AG08396 (cell line): ENCODE measurements at places on chromosomes 16 and 17.

- DNase-seq, result peak; percentile 72
These were observed 786 bp upstream of the CACNA1G start for GRCh38 chr17:50559674-50560184.

DNA sequence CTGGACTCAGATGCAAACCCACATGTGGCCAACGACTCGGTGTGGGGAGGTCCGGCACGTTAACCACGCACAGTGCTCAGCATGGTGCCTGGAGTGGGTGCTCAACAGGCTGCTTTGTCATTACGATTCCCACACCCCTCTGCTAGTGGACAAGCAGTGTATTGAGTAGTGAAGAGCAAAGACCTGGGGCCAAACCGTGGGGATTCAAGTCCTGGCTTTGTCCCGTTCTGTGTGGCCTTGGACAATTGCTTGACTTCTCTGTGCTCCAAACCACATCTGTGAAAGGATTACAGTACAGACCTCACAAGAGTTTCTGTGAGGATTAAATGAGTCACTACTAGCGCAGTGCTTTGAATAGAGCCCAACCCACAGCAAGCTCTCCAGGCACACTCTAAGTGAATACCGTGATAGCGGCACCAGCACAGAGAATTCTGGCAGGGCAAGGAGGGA is 33.8 kb downstream of the TRPV2 start:
- DNase-seq, result no peak

- no peak for DNase-seq
These were observed 6.4 kb downstream of the TP53I13 start for GRCh38 chr17:29574732-29575510.

DNA sequence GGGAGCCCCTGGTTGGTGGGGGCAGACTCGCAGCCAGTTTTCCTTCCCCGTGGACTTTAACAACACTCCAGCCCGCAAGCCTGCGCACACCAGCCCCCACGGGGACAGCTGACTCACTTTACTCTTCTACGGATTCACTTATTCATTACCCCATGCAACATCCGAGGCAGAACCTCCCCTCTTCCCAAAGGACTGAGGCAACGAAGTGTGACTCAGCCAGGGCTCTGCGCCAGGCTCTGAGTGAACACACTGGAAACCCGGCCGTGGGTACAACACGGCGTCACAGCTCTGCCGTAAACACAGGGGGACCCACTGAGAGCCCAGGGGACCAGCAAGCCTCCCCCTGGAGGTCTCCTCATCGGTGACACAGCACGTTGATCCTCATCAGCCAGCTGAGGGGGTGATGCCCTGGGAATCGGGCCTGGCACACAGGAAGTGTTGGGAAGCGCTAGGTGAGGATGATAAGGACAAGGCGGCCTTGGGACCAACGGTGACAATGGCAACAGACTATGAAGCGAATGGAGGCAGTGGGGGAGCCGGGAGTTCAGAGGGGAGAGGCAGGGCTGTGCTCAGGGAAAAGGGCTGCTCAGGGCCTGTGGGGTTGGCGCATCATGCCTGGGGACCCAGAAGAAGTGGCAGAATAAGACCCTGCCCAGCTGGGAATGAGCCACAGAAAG is 14.6 kb downstream of the COTL1 start:
- peak; percentile 91 for DNase-seq

DNA sequence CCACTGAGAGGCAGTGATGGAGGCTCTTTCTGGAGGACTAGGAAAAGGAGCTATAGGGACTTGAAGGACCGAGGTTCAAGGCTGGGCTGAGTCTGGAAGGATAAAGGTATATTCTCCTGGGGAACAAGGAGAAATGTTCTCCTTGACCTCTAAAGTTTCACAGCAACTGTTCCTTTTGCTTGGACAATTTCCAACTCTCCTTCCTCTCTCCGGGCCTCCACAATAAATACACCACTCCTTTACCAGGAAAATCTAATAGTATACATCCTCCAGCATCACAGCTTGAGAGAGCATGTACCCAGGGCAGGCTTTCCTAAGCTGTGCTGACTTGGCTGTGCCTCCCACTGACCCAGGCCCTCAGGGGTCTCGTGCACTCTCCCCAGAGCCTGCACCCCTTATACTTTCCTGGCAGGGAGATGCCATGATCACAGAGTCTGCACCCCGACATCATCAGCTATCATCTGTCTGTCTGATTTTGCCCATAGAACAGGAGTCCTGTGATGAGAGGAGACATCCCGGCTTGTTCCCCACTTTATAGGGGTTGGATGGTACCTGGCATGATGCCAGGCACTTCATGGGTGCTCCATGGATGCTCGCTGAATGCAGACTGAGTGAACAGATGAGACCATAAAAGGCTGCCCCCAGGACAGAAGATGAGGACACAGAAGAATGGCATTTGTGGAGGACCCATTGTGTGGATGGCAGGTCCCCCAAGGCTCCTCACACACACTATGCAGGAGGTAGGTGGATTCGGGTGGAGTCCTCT is 582.6 kb upstream of the CDH5 start:
- no peak for DNase-seq

DNA sequence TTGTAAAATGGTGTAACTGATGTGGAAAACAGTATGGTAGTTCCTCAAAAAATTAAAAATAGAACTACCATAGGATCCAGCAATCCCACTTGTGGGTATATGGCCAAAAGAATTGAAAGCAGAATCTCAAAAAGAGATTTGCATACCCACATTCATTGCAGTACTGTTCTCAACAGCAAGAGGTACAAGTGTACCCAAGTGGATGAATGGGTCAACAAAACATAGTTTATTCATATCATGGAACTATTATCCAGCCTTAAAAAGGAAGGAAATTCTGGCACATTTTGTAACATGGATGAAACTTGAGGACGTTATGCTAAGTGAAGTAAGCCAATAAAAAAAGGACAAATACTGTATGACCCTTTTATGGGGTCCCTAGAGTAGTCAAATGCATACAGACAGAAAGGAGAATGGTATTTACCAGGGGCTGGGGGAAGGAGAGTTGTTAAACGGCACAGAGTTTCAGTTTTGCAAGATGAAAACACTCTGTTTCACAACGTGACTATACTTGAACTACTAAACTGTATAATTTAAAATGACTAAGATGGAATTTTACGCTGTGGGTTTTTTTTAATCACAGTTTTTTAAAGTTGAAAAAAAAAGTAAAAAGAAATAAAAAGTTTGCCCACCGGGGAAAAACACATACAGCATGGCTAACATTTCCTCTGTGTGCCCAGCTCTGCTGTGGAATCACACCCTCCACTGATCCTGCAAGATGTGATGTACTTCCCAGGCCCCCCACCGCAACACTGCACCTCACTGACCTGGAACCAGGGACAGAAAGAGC is 6.1 kb downstream of the TVP23A start:
- DNase-seq, result no peak

- DNase-seq, result peak; percentile 29
These were observed 13.4 kb downstream of the TBX2 start for GRCh38 chr17:61412860-61413660.

DNA sequence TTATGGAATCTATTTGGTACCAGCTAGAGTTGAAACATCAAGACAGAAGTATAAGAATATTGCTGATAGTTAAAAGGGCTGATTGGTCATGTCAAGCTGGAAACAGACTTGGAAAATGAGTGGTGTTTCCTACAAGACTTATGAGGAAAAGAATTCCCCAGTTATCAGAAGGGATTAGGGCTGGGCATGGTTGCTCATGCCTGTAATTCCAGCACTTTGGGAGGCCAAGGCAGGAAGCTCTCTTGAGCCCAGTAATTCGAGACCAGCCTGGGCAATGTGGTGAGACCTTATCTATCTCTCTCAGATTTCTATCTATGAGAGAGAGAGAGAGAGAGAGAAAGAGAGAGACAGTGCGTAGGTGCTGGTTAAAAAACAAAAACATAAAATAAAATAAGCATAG is 139.5 kb upstream of the PMFBP1 start:
- DNase-seq, result no peak

- DNase-seq, result no peak
These were observed 380.4 kb upstream of the CCL2 start for GRCh38 chr17:33874617-33875060.

DNA sequence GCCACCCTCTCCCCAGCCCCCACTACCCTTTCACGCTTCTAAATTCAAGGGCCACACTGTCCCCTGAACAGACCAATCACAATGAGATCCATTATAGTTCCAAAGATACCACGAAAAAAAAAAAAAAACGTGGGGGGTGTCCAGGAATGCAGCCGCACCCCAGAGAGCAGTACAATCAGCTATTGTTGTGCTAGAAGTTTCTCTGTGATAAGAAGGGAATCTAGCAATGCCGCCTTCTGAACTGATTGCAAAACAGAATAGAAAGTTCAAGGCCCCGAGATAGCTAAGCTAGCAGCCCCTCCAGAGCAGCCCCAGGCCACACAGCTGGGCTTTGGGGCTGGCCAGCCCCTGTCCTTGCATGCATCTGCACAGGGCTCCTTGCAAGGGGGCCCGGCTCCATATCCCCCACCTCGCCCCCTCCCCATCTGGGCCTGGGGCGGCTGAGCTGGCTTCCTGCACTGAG is 86.9 kb upstream of the CBX4 start:
- no peak for DNase-seq

DNA sequence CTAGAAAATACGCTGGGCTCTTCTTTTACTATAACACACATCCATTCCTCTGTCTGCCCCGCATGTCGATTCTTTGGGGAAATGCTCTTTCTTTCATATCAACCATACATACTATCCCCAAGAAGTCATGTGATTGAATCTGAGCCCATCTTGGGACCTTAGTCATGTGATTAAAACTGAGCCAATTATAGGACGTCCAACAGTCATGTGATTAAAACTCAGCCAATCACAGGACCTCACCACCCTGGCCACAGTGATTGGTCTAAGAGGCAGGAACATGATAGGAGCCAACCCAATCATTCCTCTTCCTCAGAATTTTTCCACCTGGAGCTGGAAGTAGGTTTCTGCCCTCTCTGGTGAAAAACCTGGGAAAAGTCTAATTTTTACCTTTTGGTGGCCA is 78.8 kb downstream of the TMEM114 start:
- no peak for DNase-seq

DNA sequence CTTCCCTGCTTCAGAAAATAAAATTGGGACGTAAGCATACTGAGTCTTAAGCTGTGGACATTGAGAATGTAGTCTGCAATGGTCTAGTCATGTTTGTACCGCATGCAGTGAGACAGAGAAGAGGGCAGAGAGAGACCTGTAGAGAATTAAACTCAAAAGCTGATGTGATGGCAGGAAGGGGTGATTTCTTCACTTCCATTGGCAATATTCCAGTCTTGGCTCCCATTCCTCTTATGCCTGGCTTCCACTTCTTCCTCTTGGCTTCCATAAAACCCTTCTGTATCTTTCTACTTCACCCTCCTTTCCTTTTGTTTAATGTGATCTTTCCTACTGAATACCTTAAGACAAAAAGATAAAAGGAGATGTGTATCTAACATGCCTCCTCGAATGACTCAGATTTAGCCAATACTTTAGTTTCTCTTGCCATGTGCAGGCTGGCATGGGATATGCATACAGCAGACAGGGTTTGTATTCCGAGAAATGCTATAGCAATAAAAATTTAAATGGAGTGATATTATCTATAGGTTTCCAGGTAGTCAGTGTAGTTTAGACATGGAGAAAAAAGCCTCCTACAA is 423.1 kb upstream of the DYNLRB2 start:
- DNase-seq, result no peak

DNA sequence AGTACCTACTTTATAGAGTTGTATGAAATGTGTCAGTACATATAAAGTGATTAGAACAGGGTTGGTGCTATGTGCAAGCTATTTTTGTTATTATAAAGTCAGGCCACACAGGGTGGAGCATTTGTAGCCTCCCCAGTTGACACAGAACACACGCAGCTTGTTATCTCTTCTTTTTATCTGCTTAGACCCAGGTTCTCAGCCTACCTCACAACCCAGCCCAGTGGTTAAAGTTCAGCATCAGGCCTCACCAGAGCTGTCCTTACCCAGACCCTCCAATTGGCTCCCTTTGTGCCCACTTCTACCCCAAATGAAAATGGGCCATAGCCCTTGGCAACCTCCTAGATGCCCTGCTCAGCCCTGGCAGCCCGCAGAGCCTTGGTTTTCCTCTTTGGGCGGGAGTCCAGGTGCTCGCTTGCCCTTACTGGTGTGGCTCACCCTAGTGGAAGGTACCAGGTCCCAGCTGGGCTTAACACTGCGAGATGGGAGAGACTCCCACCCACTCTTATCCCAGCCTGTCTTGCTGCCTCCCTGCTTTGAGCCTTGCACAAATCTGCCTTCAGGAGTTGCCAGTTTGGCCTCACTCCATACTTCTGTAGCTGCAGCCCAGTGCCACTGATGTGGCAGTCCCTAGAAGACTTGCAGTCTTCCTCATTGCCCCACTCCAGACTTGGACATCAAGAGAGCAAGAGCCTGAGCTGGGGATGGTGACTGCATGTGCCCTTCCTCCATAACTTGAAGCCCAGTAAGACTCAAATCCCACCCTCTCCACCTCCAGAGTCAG is 1.1 kb upstream of the PIGS start:
- DNase-seq, result no peak

DNA sequence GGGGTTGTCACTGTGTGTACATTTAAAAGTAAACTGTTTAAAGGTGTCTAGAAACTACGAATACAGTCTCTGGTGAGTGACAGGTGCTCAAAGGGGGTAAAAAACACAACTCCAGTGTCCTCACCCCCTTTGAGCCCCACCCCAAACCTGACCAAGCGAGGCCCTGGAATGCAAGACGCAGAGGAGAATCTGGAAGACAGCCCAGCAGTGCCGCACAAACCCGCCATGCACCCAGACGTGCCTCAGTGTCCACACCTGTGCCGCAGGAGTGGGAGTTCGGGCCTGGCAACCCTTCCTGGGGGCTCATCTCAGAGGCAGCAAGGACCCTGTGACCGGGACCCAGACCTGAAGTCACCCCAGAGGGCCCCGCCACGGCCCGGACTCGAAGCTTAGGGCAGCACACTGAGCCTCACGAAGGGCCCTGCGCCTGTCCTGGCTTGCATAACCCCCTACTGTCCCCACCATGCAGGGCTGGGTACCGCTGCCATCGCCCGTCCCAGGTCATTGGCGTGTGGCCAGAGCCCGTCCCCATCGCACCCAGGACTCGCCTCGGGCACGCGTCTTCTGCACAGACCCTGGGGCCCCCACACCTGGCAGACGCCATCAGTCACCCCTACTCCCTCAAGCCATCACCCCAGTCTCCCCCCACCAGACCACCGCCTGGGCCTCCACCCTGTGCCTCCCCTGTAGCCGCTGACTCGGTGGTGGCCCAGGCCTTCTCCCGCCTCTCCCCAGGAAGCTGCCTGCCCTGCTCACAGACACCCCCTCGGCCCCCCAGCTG is 33.0 kb upstream of the ZC3H18 start:
- DNase-seq, result no peak

GRCh38 chr17:14514973-14515372 is 214.1 kb downstream of the HS3ST3B1 start:
- DNase-seq, result no peak
